Bronchial epithelial cell (primary cell): ENCODE measurements at places on chromosomes 5 and 9.

DNA sequence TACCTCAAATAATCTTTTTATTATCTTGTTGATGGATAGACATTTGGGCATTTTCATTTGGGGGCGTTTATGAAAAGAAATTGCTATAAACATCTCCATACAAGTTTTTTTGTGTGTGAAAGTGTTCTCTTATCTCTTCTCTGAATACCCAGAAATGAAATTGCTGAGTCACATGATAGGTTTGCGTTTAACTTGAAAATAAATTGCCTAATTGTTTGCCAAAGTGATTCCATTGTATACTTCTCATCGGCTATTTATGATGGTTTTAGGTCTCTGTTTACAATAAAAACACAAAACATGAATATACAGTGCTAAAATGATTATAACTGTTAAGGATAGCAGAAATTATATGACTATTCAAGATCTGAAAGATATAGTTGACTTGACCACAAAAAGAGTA is 361.7 kb downstream of the TAF11L14 start:
- DNase-seq, result peak; percentile 53

GRCh38 chr9:69469136-69469535 is 144.1 kb downstream of the ENTREP1 start:
- DNase-seq, result no peak

- DNase-seq, result no peak
Observed at GRCh38 chr9:131270171-131271015, 5.9 kb downstream of the FAM78A start.

GRCh38 chr5:1840071-1840547 is 38.9 kb downstream of the NDUFS6 start:
- no peak for DNase-seq

- peak; percentile 65 for DNase-seq
Observed at GRCh38 chr9:121686930-121687541, 35.6 kb downstream of the DAB2IP start.

- no peak for DNase-seq
Observed at GRCh38 chr5:102249381-102249780, 46.7 kb downstream of the SLCO4C1 start.

GRCh38 chr5:171337210-171337569 is 28.1 kb downstream of the TLX3 start:
- no peak for DNase-seq

- no peak for DNase-seq
Observed at GRCh38 chr9:90445391-90445790, 197.2 kb downstream of the DIRAS2 start.

- DNase-seq, result no peak
Observed at GRCh38 chr5:140328036-140328764, 18.2 kb downstream of the HBEGF start.

DNA sequence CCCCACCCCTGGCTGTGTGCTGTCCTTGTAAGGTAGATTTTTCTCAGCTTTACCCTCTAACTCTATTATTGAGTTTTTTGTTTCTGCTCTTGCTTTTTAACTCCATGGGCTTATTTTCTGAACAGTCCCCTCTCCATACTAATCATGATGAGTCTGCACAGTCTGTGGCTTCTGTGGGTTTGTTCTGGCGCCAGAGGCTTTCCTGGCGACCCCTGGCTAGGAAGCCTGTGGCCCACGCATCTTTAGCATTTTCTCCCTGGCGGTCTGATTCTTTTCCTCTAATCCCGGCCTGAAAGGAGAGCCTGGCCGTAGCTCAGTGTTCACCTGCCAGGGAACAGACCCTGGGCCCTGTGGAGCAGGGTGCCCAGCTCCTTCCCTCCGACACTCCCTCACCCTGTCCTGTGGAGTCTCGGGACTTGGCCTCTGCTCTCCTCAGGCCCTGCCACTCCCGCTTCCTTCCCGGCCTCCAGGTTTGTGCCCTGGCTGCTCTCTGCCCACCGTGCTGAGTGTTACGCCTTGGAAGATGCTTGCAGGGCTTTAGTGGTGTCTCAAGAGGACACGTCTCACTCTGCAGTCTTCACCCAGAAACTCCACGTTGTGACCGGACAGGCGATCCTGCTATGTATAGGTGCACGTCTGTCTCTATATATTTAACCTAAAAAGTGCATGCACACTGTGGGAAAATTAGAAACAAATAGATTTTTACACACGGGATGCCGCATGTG is 31.7 kb upstream of the LRRC14B start:
- no peak for DNase-seq
